ENCODE measurements at places on chromosomes 13 and 19.

DNA sequence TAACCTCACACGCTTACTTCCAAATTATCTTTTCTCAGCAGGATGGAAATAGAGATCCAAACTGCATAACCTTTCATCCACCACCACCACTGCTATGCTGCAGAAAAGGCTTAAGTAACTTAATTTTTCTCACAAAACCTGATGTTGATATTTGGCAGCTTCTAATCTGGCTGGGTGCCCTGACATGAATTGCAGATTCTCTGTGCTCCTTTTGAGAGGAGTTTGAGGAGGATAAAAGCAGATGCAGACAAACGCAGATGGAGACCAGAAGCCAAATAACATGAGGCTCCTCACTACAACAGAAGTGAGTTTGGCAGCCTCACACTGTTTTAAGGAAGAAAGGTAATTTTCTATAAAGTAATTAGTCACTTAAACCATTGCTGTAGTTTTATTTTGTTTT, 646.2 kb upstream of the ATXN8OS start:
- DNase-seq = no peak

DNA sequence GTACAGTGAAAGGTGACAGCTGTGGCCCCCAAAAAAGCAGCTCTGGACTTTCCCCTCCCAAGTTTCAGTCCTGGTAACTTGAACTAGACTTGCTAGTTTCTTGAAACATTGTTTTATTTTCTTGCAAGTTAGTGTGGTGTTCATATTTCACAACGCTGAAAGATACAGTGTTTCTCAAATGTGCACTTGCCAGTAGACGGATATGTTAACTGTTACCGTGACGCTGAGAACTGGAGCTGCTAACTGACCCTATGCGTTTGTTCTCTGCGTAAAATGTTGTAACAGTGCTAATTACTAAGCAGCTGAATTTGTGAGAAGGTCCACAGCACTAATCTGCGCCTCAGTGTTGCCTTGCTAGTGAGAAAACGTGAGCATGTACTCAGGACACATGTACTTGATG, 79.6 kb downstream of the GGACT start:
- no peak for DNase-seq

DNA sequence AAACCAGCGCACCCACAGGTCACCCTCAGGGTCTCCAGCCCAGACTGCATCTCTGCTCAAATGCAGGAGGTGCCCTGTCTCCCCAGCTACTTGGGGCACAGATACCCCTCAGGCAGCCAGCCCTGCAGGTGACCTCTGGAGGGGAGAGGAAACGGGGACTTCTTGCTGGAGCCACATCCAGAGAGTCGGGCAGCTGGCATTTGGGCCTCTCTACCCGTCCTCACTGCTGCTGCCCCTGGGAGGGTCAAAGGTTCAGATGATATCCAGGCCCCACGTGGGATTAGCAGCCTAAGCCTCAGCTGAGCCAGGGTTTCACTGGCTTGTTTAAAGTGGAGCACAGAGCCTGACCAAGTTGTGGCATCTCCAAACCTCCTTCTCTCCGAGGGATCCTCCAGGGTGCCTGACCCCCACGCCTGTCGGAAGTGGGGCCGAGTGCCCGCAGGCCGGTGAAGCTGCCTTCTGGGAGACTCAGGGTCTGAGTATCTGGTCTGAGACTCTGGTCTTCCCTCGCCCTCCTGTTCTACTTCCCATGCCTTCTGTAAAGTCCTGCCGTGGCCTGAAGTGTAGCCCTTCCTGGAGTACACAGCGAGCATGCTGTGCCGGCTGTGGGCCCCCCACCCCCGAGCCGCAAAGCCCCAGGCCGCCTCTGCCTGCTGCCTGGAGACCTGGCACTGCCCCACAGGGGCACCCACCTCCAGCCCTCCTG, 2.1 kb downstream of the RASA3 start:
- DNase-seq = no peak

GRCh38 chr19:4576016-4576933, 16.8 kb upstream of the SEMA6B start:
- peak; percentile 69 for DNase-seq

DNA sequence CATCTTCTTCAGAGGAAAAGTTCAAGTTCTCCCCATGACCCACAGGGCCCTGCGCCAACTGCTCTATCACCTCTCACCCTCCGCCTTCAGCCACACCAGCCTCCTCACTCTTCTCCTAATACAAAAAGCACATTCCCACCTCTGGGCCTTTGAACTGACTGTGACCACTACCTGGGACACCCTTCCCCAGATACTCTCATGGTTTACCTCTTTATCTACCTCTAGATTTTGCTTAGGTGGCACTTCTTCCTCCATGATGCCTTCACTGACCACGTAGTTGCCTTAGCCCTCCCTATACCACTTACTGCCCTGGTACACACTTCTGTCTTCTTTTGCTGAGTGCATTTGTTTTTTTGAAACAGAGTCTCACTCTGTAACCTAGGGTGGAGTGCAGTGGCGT, 3.9 kb upstream of the SYCE2 start:
- DNase-seq = no peak

DNA sequence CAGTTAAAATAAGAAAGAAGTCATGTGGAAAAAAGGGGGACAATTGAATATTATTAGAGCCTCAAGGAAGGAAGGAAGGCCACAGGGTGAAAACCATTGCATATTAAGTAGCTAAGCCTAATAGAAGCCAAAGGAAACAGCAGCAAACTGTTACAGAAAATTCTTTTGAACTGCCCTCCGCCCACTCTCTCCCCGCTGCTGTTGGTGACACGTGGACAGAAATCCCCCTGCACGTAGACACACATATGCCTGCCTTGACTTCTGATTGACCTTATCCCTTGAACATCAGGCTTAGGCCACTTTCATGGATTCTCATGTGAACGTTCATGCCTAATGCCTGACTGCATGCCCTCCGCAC, 229.1 kb downstream of the KCNRG start:
- DNase-seq = no peak

DNA sequence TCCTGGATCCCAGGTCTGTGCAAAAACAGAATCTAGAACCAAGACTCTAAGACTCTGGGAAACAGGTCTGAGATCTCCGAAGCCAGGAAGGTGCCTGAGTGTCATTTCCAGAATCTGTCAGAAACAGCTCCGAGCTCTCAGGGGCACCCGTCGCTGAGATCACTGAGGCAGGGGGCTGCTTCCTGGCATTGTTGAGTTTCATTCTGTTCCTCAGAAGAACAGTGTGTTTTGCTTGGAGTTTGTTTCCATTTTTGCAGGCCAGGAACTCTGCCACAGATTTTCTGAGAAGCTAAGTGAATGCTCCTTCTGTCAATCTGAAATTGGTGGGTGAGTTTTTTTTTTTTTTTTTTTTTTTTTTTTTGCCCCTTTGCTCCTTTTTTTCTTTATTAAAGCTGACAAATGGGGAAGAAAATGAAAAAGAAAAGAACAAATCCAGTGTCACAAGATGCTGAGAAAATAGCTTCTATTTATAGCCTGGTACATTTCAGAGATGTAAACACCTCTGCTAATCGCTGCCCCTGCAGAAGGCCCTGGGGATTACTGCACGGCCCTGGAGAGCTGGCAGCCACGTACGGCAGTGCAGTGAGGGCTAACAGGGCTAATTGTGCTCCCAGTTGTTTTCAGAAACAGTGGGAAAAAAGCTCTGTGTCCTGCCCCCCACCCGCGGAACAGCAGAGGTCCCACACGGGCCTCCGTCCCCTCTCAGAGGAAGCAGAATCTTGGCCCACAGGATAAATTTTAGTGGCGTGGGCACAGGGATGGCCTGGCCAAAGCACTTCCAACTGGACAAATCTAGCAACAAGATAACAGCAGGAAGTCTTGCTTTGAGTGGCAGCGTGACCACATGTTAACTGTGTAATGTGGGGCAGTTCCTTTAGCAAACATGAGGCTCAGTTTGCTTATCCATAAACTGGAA, 237.6 kb upstream of the IRS2 start:
- DNase-seq = no peak

DNA sequence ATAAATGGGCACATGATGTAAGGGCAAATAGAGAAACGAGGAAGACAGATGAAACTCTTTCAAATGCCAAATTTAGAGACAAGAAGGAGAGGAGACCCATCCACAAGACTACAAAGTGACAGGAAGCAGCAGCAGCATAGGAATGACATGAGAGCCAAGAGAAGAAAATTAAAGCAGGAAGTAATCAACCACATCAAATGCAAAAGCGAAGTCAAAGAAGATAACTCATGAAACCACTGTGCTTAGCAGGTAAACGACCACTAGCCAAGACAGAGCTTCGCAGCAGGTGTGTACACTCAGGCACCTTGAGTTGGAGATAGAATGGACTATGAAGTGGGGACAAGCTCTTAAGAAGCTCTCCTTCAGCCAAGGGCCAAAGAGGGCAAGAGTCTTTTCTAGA, 64.1 kb downstream of the KLF12 start:
- peak; percentile 25 for DNase-seq

All from stimulated activated CD4-positive, alpha-beta T cell treated with anti-CD3 and anti-CD28 coated beads, Interleukin-4, amount 100 ng/mL, for 4 hours (primary cell).